Left renal cortex interstitium (tissue), 4 donors: ENCODE measurements at places on chromosomes 5 and 9. TPM values are rescaled to one million over a fixed set of nuclear protein-coding genes. Genes with fewer than 3 reads are reported as not detected.

DNA sequence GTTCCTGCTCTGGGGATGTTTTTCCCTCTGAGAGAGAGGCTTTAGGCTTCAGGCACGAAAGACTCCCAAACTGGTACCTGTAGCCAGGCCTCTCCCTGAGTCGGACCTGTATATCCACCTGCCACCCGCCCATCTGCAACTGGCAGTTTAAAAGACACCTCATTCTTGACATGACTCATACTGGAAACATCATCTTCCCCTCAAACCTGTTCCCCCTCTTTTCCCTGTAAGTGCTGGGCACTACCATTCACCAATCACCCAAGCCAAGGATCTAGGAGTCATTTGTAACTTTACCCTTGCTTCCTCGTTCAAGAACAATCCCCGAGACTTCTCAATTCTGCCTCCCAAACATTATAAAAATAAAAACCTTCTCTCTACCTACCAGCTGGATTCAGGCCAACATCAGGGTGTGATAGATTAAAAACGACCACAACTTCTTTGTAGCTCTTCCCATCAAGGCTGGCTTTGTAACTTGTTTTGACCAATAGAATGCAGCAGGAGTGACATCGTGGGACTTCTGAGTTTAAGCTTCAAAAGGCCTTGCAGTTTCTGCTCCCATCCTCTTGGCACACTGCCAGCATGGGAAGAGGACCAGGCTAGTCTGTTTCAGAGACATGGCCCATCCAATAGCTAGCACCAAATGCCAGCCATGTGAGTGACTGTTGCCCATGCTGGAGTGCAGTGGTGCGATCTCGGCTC is 1.8 kb upstream of the WDR31 start:
- no peak for DNase-seq

DNA sequence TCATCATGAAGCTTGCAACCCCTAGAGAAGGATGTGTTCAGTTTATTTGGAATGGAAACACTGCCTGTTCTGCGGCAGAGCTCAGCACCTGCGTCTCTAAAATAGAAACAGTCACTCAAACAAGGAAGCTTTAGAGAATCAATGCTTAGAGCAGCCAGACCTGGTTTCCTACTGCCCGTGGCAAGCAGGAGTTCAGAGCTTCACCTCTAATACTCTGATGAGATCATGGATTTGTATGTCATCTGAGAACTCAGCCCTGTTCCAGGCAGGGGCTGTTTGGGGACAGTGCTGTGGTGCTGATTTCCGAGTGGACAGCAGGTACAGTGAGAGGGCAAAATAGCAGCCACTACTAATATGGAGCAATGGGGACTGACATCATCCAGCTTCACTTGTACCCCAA is 236.0 kb upstream of the IRX1 start:
- DNase-seq, result no peak

GRCh38 chr9:35771534-35771933 is 17.5 kb upstream of the MSMP start:
- no peak for DNase-seq

GRCh38 chr5:143511736-143512135 is 108.2 kb upstream of the NR3C1 start:
- no peak for DNase-seq

DNA sequence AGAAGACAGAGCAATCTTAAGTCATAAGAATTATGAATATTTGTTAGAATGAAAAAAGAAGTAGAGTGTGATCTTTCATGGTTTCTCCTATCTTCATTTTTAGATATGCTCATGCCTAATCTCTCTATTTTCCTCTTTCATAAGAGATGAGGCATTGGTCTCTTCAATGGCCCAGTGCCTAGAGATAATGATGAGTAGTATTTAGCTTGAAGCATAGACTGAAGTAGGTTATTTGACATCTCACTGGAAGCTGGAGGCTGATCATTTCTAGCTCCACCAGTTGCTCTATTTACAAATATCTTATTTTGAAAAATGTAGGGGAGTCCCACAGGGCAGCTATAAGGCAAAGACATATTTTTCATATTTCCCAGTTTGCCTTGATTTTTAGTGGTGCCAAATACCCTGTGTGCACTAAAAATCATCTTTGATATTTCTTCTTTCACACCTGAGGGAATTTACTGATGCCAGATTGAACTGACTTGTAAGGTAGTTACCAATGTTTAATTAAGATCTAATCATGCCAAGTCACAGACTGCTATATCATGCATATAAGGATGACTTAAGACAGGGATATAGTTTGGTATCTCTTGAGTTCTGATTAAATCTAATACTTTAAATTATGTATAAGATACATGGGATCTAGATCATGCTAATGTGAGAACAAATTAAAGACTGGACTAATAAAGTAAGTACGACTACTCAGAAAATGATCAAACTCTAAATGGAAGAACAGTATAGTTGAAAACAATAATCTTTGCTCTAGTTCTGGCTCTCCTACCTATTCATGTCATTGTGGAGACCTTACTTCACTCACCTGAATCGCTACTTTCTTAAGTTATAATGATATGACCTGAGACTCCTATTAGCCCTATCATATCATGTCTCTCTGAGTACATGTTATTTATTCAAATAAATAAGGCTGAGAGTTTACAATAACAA is 108.2 kb upstream of the IFNE start:
- no peak for DNase-seq

GRCh38 chr5:72552041-72552557 is 44.9 kb upstream of the ZNF366 start:
- no peak for DNase-seq

Gene TAF11L10
- not detected for polyA plus RNA-seq

Gene CCL27
- not detected for polyA plus RNA-seq

Gene FOXD4
- polyA plus RNA-seq, result 0.42 TPM
